ENCODE measurements at places on chromosomes 12 and 14.

GRCh38 chr12:108271951-108272872, 66.9 kb downstream of the CMKLR1 start:
- no peak for DNase-seq

DNA sequence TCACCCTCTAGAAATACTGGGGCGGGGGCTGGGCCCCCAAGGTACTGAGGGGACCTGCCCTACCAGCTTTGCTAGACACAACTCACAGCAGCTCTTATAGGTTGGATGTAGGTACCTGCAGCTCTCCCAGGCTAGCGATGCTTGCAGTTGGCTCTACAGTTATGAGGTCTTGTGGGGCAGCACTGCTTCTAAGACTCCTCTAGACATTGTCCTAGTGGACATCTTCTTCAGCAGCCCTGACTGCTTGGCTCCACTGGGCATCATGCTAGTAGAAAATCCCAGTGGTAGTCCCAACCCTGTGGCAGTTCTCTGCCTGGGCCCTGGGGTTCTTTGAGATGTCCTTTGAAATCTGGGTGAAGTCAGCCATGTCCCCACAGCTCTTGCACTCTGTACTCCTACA, 419.3 kb upstream of the SEL1L start:
- DNase-seq: no peak

DNA sequence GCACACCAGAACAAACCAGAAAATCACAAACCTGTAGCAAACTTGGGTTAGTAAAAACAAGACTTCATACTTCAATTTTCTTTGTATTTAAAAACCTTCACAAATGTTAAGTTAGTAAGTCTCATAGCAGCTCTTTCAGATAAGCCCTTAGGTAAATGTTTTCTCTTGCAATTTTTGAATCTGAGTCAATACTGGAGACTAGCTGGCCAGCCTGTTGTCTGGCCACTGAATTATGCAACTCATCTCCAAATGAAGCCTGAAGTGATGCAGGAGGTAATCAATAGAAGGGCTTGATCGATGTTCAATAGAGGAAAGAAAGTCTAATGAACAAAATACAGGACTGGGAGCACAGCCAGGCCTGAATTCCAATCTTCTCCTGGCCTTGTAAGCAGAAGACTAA, 465.2 kb downstream of the LRIG3 start:
- no peak for DNase-seq

- no peak for DNase-seq
Observed at GRCh38 chr14:31291210-31291609, 83.6 kb upstream of the HECTD1 start.

- DNase-seq: no peak
Observed at GRCh38 chr12:26292596-26292995, 97.2 kb downstream of the SSPN start.

DNA sequence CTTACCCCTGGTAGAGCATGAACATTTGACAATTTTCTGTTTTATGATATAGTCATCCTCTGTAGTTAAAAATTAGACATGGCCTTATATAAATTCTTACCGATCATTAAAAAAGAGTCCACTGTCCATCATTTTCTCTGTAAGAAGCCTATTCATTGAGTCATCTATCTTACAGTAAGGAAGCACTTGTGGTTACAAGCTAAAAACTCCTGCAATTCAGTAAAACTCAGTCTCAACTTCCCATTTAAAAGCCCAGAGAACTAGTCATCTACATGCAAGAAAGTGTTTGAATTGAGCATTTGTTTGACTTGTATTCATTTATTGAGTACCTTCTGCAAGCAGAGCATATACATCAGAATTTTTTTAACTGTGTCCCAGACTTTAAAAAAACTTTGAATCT, 63.3 kb downstream of the GTF2A1 start:
- no peak for DNase-seq

- DNase-seq: no peak
Observed at GRCh38 chr14:95263527-95264231, 56.0 kb downstream of the CLMN start.

Measured in stimulated activated CD8-positive, alpha-beta memory T cell treated with anti-CD3 and anti-CD28 coated beads, Interleukin-7, amount 100 ng/mL, for 4 hours (primary cell).